DMS79 (cell line): ENCODE measurements at places on chromosomes 3 and 15.

- no peak for DNase-seq
Measured at GRCh38 chr3:123447416-123447748, 1.5 kb downstream of the ADCY5 start.

DNA sequence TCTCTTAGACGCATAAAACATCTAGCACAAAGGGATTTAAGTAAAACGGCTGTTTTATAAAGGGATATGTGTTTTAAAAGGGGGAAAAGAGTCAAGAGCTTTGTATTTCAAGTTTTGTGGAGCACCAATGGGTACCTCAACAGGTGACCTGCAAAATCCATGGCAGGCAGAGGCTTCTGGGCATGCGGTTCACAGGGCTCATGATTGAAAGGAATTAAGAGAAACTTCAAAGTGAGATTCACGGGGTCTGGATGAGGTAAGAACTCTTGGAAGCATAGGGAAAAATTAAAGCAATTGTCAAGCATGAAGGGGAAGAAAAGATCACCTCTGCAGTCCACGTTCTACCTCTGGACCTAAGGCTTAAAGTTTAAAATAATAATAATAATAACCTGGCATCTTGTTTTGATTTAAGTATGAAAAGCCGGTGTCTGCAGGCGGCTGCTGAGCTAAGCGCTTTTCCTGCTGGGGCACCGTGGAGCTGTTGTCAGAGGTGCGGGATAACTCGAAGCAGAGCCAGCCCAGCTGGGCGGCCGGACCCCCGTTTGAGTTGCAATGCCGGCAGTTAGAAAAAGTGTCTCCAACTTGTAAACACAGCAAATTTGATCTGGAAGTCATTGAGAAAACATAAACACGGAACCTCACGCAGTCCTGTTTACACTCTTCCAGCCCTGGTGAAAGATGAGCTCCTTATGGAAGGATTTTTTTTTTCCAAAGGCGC, 40.5 kb downstream of the HES1 start:
- no peak for DNase-seq

DNA sequence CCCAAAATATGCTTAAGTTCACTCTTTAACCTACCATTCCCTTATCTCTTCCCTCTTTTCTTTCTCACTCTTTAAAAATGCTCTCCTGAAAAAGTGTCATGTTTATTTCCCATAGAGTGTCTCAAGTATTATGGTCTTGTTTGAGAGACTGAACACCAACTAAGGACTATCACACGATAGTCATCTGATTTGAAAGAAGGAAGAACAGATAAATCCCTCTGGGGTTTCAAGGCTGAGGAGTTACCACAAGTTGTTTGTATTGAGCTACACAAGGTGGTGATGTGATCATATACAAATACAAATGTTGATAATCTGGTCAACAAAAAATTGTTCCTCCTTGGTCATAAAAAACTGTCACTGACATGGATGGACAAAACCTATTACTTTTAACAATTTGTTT, 13.8 kb downstream of the MEIS2 start:
- DNase-seq = no peak

DNA sequence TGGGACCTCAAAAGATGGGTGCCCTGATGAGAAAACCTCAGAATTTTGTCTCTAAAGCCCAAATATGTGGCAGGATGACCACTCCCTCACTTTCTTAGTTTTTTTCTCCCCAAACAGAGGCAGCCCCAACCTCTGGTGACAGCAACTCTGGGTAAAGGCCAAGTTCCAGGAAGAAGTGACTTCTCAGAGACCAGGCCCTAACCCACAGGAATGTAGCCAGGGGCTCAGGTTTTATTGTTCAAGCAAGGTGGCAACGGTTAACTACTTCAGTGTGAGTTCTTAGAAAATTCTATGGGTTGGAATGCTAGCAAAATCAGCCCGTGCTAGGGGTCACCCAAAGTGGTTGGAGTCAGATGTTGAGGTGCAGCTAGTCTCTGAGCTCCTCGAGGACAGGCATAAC, 5.1 kb upstream of the DNAJA4 start:
- DNase-seq = no peak

DNA sequence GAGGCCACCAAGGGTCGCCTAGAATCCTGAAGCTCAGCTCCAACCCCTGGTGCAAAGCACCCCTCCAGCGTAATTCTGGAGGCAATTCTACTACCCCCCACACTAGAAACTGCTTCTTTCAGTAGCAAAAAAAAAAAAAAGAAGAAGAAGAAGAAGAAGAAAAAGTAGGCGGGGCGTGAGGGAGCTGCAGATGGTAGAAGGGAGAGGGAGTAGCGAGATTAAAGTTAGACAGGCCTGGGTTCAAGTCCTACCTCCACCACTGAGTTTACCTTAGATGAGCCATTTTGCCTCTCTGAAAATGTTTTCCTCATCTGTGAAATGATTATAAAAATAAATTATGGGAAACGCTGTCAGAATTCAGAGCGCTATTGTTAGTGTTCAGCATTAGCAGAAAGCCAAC, 913 bp downstream of the FAM174B start:
- no peak for DNase-seq
